Activated T-cell treated with anti-CD3 and anti-CD28 coated beads, Interleukin-2, amount 50 U/mL, for 72 hours (primary cell): ENCODE measurements at places on chromosomes 7 and 10.

GRCh38 chr7:15667991-15668390 lies 18.5 kb downstream of the MEOX2 start:
- DNase-seq, result no peak

GRCh38 chr10:4704034-4704545 lies 121.9 kb upstream of the AKR1E2 start:
- no peak for DNase-seq

- DNase-seq, result no peak
Measured at GRCh38 chr10:78843495-78843894, 225.3 kb upstream of the ZMIZ1 start.

- no peak for DNase-seq
Measured at GRCh38 chr7:70477036-70478010, 654.6 kb upstream of the GALNT17 start.

DNA sequence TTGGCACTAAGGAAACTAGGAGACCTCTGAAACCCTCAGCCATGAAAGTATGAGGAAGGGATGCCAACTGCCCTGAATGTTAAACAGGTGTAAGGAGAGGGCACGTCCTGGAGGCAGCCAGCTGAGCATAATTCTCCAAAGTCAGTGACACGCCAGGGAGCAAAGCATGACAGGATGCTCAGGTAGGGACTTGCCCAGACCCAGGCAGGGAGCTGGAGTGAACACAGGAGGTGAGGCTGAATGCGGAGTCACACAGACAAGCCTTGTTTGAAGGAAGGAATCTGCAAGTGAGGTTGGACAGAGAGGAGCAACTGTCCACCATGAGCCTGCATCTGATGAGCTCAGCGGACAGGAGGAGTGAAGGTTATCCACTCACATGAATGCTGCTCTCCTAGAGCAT lies 41.5 kb downstream of the KLRG2 start:
- DNase-seq, result no peak

DNA sequence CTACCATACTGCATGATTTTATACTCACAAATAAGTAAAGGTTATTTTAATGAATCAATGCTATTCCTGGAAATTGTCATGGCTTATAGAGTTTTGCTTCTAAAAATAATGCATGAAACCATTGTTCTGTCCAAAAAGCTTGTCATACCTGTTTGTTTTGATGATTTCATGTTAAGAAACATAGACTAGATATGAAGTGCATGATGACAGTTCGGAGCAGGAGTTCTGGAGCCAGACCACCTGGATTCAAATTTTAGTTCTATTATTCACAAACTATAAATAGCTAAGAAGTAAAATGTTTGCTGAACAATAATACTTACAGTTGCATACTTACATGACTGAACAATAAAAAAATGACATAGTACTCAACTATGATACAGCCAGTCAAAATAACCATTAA lies 107.0 kb upstream of the AKR1E2 start:
- no peak for DNase-seq

DNA sequence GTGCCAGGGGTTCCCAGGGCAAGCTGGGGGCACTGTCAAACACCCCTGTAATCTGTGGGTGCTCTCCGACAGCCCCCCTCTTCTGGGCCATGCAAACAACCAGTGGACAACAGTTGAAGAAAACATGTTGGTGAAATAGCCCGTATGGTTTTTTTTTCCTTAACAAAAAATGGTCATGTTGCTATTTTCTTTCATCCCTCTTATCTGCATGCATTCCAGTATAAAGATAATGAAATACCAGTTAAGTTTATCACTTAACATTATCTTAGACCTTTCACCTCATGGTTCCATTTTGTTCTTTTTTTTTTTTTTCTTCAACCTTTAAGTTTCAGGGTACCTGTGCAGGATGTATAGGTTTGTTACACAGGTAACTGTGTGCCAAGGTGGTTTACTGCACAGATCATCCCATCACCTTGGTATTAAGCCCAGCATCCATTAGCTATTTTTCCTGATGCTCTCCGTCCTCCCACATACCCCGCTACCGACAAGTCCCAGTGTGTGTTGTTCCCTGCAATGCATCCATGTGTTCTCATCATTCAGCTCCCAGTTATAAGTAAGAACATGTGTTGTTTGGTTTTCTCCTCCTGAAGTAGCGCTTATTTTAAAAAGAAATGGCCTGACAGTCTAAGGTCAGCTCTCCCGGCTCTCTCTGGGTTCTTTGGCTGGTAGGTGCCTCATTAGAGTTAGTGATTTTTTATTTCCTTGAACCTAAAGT lies 110.1 kb downstream of the NRP1 start:
- DNase-seq, result no peak
